Stimulated activated effector memory CD8-positive, alpha-beta T cell treated with anti-CD3 and anti-CD28 coated beads, Interleukin-12 subunit alpha, Interleukin-12 subunit beta, amount 100 ng/mL, for 72 hours (primary cell): ENCODE measurements at places on chromosomes 4 and X.

- peak; percentile 69 for DNase-seq
Observed at GRCh38 chr4:89438102-89438831, 130.7 kb upstream of the GPRIN3 start.

- DNase-seq: no peak
Observed at GRCh38 chr4:183445097-183445428, 627 bp downstream of the CDKN2AIP start.

- DNase-seq: no peak
Observed at GRCh38 chrX:39888730-39889129, 209.0 kb downstream of the BCOR start.

DNA sequence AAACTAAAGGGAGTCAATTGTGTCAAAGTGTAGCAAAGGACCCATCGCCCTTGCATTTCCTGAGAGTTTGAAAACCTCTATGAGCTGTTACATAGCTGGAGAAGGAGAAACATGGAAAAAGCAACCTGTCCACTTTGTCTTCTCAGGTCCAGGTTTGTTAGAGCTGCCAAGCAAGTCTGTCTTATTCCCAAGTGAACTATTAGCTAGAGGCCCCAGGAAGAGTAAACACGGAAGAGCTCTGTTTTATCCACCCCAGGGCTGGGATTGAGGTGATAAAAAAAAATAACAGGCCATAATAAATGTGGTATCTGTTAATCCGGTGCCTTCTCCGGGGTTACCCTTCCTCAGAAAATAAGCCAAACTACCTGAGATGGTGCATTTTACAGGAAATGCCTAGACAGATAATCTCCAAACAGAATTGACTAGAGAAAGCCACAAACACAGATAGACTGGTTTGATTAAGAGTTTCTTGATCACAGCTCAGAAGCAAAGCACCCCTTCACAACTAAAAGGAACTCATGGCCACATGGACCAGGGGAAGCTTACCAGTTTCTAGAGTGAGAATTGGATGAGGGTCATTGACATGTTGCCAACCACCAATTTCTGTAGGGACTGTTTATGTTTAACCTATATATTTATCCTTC lies 35.9 kb upstream of the RELL1 start:
- no peak for DNase-seq

GRCh38 chr4:89029591-89029990 lies 27.4 kb downstream of the FAM13A start:
- no peak for DNase-seq

GRCh38 chrX:15751155-15751819 lies 13.2 kb downstream of the CA5B start:
- DNase-seq: no peak

DNA sequence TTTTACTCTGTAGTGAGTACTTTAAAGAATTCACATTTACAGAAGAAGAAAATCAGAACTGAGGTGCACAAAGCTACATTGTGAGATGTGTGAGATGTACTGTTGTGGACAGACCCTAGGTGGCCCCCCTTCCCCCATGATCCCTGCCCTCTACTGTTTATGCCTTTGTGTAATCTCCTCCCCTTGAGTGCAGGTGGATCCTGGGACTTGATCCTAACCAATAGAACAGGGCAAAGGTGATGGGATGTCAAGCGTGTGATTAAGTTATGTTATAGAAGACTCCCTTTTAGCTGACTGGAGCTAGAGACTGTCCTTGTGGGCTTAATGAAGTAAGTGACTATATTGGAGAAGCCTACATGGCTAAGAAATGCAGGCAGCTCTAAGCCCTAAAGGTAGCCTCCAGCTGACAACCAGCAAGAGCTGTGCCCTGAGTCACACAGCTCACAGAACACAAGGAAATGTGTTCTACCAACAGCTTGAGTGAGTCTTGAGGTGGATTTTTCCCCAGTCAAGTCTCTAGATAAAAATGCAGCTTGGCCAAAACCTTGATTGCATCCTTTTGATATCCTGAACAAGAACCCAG lies 225.2 kb upstream of the LEF1 start:
- no peak for DNase-seq

- DNase-seq: no peak
Observed at GRCh38 chr4:1244081-1244977, 4.6 kb downstream of the CTBP1 start.

GRCh38 chr4:26028793-26029567 lies 115.0 kb downstream of the SMIM20 start:
- DNase-seq: peak; percentile 74

- DNase-seq: no peak
Observed at GRCh38 chrX:120790118-120790517, 85.5 kb downstream of the CT47B1 start.

- no peak for DNase-seq
Observed at GRCh38 chrX:31338991-31339350, 267.1 kb upstream of the FTHL17 start.

GRCh38 chrX:107566604-107567262 lies 61.6 kb upstream of the PRPS1 start:
- DNase-seq: no peak

- DNase-seq: no peak
Observed at GRCh38 chrX:25650216-25650820, 487.8 kb upstream of the MAGEB18 start.

- no peak for DNase-seq
Observed at GRCh38 chr4:186078981-186079638, 10.2 kb downstream of the TLR3 start.
